GOT3 (cell line): ENCODE measurements at places on chromosomes 13 and 19.

DNA sequence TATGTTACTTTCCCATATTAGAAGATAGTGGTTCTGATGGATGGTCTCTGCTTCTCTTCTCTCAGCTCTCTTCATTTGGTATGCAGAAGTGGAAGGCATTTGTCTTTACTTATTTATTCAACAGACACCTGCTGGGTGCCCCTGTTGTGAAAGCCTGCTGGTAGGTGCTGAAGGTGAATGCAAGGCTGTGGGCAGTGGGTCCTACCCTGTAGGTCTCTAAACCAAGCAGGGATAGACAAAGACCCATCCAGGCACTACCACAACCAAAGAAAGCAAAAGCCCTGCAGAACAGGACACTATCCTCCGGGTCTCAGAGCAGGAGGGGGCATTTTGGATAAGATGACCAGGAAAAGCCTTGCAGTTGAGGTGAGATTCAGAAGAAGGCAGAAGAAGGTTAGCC, 106.1 kb downstream of the STARD13 start:
- no peak for DNase-seq

- DNase-seq = no peak
Observed at GRCh38 chr13:53018690-53019647, 9.6 kb upstream of the OLFM4 start.

GRCh38 chr13:40083841-40084240, 428.4 kb downstream of the COG6 start:
- DNase-seq = no peak

DNA sequence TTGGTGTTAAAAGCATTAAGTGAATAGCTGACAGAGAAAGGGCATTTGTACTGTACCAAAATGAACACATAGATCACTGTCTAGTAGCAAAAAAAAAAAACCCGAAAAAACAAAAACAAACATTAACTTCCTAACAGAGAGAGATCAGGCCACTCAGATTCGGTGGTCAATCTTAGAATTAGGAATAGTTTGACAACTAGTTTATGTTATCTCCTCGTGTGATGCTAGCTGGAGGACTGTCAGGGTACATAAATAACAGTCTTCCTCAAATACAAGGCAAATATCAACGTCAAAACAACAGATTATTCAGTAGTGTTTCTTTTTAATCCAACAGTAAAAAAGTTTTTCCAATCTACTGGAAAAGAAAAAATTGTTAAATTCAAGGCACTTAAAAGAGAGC, 1.7 kb downstream of the ZMYM5 start:
- DNase-seq = no peak

- DNase-seq = no peak
Observed at GRCh38 chr13:28349371-28349770, 145.6 kb downstream of the FLT1 start.

DNA sequence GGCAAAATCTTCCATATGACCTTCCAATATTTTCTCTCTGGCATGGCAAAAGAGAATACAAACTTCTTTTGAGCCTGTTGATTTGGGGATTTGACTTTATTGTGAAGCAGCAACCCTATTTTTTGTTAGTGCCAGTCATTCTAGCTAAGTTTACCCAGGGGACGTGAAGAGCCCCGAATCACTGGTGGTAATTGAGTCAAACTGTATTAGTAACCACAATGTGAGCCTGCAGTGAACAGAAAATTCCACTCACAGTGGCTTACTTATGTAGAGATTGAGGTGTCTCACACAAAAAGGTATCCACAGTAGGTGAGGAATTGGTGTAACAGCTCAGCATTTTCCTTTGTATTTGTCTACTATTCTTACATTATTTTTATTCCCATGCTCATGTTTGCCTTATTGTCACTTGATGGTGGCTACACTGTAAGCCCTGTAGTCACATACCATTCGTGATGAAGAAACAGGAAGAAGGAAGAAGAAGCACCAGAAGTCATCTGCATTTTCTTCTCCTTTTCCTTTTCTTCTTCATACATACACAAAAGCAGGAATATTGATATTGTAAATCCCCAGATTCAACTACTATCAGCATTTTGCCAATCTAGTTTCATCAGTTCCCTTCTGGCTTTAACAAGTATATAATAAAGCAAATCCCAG, 33.3 kb upstream of the MYCBP2 start:
- no peak for DNase-seq

DNA sequence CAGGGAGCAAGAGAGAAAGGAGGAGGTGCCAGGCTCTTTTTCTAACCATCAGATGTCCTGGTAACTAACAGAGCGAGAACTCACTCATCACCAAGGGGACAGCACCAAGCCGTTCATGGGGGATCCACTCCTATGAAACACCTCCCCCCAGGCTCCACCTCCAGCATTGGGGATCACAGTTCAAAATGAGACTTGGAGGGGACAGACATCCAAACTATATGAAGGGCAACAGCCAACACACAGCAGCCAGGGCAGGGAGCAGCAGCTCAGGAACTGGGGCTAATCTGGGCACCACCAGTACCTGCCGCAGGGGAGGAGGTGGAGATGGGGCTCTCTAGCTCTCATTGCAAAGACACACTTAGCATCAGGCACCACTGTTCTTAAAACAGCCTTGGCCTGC, 34.3 kb upstream of the VSTM2B start:
- DNase-seq = no peak

DNA sequence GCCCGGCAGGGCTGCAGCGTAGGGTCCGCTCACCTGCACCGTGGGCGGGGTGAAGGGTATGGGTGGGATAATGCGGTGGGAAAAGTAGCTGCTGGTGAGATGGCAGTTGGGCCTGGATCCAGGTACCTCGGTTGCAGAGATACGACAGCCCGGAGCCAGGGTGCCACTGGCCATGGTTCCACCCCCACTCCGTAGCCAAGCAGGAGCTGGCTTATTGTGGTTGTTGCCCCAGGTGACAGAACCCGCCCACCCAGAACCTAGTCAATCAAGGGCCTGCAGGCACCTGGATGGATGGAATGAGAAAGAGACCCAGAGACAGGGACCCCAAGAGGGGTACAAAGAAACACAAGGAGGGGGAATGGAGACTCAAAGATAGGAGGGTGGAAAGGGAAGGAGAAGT, 3.5 kb upstream of the LHB start:
- no peak for DNase-seq

DNA sequence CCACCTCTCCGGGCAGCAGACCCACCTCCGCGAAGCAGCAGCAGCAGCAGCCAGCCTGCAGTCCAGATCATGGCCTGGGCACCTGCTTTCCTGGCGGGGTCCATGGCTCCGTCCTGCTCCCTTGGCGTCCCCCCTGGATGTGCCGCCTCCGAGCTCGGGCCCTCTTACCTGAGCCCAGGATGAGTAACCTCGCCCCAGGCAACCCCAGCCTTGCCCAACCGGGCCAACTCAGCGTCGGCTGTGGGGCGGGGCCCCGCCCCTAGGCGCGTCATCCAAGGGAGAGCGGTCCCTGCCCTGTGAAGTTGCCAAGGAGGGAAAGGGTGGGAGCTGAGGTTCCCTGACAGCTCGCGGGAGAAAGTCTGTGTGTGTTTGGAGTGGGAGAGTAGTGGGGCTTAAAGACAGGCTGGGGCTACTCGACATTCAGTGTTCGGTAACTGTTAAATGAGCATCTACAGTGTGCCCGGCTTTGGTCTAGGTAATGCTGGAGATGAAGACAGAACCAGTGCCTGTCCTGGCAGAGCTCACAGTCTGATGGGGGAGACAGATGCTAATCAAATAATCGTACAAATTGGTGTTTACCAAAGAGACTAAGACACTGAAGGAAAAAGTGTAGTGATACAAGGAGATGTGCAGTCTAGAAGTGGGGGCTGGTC, at the start of gene LYPD3:
Gene LYPD3 (minus strand): TSS at position 141 of the 653 bp plus-strand sequence. CDS start 37 bp downstream, at position 104.
- DNase-seq = no peak

- DNase-seq = no peak
Observed at GRCh38 chr13:72620874-72621273, 106.6 kb downstream of the MZT1 start.

GRCh38 chr13:28204690-28205443, 66.5 kb downstream of the PAN3 start:
- DNase-seq = no peak

DNA sequence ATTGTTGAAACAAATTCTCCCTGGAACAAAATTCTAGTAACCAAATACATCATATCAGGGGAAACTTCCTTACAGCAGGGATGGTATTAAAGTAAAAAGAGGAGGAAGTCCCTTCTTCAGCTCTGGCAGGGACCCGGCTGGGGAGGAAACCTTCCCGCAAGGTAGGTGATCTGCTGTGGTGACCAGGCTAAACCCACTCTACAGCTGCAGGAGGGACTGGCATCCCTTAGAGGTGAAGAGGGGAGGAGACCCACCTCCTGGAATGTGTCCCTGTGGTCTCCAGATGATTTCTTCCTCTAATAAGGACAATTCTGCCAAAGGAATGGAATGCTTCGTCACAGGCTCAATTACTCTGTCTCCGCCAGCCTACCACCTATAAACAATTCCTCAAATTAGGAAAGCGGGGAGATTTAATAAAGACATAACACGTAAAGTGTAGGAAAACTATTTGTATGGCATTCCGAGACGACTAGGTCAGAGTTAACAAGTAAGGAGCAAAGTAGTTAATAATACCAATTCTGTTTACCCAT, 637 bp upstream of the PDS5B start:
- DNase-seq = no peak

DNA sequence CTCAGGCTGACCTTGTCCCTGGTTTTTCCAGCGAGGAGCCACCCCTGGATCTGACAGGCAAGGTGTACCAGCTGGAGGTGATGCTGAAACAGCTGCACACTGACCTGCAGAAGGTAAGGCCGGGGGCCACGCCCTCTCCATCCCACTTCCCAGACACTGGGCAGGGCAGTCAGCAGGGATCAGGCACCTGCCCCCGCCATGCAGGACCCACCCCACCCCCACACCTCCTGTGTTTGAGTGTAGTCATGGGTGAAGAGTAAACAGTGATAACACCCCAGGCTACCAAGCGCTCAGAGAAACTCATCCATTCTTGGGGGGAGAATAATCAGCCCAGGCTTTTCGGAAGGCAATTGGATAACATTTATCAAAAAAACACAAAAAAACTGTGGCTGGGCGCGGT, 19.9 kb downstream of the DPF1 start:
- no peak for DNase-seq
